Endothelial cell (in vitro differentiated cells): ENCODE measurements at places on chromosomes 13 and 19.

DNA sequence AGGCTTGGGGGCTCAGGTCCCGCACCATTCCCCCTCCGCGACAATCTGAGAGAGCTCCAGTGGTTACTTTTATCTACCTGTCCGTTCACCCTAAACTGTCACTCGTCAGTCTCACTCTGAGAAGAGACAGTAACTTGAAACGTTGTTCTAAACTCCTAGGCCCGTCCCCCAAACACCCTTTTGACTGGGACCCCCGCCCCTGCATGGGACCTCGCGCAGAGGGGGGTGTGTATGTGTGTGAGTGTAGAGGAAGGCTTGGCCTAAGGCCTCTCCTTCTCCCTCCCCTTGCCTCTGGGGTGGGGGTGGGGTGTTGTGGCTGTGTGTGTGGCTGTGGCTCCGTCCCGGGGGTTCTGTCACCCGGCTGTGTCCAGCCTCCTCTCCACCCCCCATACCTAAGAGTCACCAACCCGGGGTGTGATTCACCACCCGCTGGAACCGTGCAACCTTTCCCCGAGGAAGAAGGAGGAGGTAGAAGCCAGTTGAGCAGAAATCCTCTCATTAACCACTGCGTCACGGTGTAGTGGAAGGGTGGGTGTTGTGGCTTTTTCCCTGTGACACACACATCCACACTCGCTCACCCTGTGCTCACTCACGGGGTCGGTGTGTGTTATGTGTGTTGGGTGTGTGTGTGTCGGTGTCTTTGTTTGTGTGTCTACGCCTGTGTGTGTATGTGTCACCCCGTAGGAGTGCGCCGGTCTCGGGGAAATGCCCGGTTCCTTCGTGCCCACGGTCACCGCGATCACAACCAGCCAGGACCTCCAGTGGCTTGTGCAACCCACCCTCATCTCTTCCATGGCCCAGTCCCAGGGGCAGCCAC, 2.4 kb downstream of the FOSB start:
- H3K36me3 ChIP-seq: peaks cover 25% of the 10 kb centered on the region
- peak overlapping the region; percentile 91 for H3K27ac ChIP-seq
- peaks cover 69% of the 10 kb centered on the region for H3K27me3 ChIP-seq
- no peak for DNase-seq
- peaks cover 34% of the 10 kb centered on the region for H3K4me1 ChIP-seq

DNA sequence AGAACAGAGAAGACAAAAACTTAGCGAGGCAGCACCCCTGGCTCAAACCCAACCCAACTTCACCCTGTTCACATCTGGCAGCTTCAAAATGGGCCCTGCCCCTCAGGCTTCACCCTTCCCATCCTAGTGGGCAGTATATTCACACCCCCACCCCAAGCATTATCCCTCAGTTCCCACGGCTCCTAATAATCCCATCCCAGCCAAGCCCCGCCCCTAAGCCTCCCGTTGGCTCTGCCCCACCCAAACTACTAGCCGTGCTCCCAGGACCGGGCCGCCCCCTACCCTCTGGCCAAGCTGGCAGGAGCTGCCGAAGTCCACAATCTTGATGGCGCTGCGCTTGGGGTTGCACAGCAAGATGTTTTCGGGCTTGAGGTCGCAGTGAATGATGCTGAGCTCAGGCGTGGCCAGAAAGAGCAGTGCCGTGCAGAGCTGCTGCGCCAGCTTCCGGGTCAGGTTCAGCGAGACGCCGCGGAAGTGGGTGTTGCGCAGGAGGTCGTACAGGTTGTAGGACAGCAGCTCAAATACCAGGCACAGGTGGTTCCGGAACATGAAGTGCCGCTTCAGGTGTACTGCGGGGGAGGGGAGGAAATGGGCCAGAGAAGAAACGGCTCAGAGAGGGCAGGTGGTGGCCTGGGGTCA, 5.8 kb downstream of the DYRK1B start:
- H3K4me3 ChIP-seq: peak overlapping the region; percentile 28
- H3K36me3 ChIP-seq: peaks cover 36% of the 10 kb centered on the region
- peaks cover 12% of the 10 kb centered on the region for H3K4me1 ChIP-seq
- peaks cover 17% of the 10 kb centered on the region for H3K27me3 ChIP-seq

GRCh38 chr13:35198613-35199200, 256.6 kb downstream of the NBEA start:
- no peaks in the 10 kb centered on the region for H3K4me1 ChIP-seq
- H3K27me3 ChIP-seq: no peaks in the 10 kb centered on the region
- H3K27ac ChIP-seq: no peak overlapping the region
- DNase-seq: no peak

GRCh38 chr19:15631817-15632216, 8.9 kb upstream of the CYP4F3 start:
- H3K27me3 ChIP-seq: peaks cover 3% of the 10 kb centered on the region
- no peak overlapping the region for H3K4me3 ChIP-seq
- peaks cover 8% of the 10 kb centered on the region for H3K36me3 ChIP-seq
- DNase-seq: no peak
- no peaks in the 10 kb centered on the region for H3K4me1 ChIP-seq
- H3K27ac ChIP-seq: no peak overlapping the region

DNA sequence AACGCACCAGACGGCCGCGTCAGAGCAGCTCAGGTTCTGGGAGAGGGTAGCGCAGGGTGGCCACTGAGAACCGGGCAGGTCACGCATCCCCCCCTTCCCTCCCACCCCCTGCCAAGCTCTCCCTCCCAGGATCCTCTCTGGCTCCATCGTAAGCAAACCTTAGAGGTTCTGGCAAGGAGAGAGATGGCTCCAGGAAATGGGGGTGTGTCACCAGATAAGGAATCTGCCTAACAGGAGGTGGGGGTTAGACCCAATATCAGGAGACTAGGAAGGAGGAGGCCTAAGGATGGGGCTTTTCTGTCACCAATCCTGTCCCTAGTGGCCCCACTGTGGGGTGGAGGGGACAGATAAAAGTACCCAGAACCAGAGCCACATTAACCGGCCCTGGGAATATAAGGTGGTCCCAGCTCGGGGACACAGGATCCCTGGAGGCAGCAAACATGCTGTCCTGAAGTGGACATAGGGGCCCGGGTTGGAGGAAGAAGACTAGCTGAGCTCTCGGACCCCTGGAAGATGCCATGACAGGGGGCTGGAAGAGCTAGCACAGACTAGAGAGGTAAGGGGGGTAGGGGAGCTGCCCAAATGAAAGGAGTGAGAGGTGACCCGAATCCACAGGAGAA, 1.9 kb downstream of the PPP1R12C start:
- peaks cover 14% of the 10 kb centered on the region for H3K36me3 ChIP-seq
- peaks cover 29% of the 10 kb centered on the region for H3K27me3 ChIP-seq
- DNase-seq: no peak

DNA sequence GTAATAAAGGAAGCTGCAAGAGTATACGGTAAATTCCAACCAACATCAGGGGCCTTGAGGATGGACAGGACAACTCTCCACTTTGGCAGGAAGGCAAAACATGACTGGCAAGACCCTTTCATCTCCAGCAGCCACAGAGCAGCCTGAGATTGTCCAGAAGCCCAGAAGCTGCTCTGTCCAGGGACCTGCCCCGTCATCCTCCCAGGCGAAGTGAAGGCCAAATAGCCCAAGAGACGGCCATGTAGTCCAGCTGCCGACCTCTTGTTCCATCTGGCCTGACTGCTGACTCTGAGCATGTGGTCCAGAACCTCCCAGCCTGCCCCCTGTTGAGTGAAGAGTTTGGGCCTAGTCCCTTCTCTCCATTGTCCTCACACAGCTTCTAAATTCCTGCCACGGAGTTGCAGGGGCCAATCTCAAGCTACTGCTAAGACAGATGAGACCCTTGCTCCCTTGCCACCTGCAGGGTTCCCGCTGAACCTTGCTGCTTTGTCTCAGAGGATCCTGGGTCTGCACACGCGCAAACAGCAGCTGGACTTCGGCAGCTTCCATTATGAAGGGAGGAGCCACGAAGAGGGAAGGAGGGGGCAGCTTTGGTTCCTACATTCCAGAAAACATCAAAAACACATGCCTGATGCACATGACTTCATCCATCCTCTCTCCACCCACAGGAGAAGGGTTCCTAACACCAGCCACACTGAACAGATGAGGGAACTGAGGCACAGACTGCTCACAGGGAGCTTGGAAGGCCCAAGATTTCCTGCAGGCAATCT, 196.9 kb downstream of the KATNAL1 start:
- H3K27ac ChIP-seq: peak overlapping the region; percentile 36
- peaks cover 40% of the 10 kb centered on the region for H3K4me1 ChIP-seq
- peaks cover 5% of the 10 kb centered on the region for H3K27me3 ChIP-seq
- DNase-seq: no peak
- no peaks in the 10 kb centered on the region for H3K36me3 ChIP-seq

DNA sequence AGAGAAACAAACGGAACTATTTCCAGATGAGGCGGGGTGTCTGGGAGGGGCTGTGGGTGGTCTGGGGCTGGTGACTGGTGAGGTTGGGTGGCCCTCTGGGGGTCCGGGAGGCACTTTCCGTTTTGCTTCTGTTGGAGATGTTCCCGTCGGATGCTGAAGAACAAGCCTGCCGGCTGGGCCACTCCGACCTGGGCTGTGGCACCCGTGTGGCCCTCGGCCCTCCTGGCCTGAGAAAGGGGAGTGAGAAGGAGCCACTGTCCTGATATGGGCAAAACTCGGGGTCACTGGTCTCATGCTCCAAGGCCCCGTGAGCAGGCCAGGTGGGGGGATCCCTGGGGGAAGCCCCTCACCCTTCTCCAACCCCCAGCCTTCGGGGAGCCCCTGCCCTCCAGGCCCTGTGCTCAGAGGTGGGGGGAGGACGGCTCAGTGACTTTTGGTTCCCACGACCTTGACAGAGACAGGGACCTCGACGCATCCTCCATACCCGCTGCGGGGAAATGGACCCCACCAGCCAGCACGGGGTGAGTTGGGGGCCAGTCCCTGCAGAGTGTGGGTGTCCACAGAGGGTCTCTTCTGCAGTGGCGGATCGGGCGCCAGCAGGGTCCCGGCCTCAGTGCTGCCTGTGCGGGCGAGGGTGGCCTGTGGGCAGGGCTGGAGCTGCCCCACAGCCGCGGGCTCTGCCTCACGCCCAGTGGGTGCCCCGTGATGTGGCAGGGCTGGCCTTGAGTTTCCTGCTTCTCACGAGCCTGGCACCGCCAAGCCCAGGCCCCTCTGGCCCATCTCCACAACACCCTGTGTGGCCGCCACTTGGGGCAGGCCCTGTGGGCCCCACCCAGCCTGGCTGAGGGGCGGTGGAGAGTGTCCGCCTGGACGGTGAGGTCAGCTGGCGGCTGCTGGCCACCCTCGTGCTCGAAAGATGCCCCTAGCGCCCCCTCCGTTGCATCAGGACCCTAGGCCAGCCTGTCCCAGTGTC, 4.4 kb upstream of the TBXA2R start:
- peaks cover 5% of the 10 kb centered on the region for H3K36me3 ChIP-seq
- DNase-seq: no peak
- H3K27me3 ChIP-seq: peaks cover 10% of the 10 kb centered on the region
- H3K27ac ChIP-seq: peak overlapping the region; percentile 20

DNA sequence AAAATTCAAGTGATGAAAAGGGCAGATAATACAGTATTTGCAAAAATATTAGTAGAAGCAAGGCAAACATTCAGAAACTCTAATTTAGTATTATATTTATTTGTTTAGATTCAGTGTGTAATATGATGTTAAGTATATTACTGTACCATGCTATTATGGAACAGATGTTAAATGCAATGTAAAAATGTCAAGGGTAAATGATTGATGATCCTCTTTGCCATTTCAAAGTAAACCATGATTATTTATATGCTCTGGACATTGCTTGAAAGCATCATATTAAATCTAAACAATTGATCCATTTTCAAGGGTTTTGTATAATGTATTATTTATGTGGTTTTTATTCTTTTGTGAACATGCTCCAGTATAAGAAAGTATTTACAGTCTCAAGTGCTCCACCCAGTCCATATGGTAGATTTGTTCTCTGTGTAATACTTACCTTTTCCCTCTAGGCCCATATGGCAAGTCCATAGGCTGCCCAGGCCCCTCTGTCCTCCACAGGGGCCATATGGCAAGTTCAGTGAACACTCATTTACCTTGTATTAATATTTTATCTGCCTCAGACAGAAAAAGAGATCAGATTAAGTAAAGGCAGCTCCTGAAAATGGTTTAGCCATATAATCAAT, 353.5 kb downstream of the DACH1 start:
- no peak for DNase-seq
- H3K27me3 ChIP-seq: no peaks in the 10 kb centered on the region
- H3K4me1 ChIP-seq: no peaks in the 10 kb centered on the region
- no peak overlapping the region for H3K27ac ChIP-seq

- peaks cover 9% of the 10 kb centered on the region for H3K4me1 ChIP-seq
- H3K4me3 ChIP-seq: no peak overlapping the region
- no peak for DNase-seq
- peaks cover 3% of the 10 kb centered on the region for H3K27me3 ChIP-seq
Measured at GRCh38 chr13:32969516-32969941, 46.7 kb upstream of the KL start.

DNA sequence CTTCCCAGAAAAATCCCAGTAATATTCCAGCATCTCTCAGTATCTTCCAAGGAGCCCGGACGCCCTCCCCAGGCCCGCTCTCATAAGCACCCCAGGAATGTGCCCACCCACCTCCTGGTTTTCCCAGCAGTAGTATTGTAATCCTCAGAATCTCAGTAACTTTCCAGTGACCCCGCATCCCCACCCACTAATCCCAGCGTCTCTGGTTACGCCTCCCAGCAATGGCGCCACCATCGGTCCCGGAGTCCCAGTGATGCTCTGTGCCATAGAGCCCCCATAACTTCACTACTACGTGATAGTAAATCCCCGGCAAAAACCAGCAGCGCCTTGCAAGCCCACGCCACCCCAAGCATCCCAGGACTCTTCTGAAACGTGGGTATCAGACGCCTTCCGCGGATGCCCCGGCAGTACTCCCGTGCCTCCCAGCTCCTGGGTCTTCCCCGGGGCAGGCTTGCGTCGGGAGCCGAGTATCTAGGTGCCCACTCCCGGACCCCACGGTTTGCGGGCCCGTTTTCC, 928 bp upstream of the PNPLA6 start:
- peak; percentile 59 for DNase-seq
- peak overlapping the region; percentile 88 for H3K27ac ChIP-seq
- H3K36me3 ChIP-seq: peaks cover 27% of the 10 kb centered on the region
- H3K4me3 ChIP-seq: peak overlapping the region; percentile 97
- H3K27me3 ChIP-seq: peaks cover 4% of the 10 kb centered on the region
- H3K4me1 ChIP-seq: peaks cover 4% of the 10 kb centered on the region

DNA sequence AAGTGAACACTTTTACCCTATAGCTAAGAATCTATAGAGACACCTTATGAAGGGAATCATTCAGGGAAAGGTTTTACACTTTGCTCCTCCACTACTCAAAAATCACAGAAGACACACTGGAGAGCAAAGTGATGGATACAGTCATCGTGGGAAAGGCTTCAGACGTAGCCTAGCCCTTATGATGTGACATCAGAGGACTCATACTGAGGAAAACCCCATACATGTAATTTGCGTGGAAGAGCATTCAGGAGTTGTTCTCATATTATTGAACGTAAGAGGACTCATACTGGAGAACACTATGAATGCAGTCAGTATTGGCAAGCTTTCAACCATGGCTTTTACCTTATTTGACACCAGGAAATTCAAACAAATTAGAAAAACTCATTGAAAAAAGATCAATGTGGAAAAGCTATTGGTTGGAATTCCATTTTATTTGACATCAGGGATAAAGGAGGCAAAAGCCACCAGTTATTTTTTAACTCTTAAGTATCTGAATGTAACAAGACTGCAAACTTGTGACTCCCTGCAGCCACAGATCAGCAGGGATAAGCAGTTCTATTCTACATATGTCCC, 16.1 kb upstream of the ZNF274 start:
- no peak for DNase-seq
- no peak overlapping the region for H3K4me3 ChIP-seq
- no peaks in the 10 kb centered on the region for H3K4me1 ChIP-seq
- peaks cover 20% of the 10 kb centered on the region for H3K36me3 ChIP-seq
- no peak overlapping the region for H3K27ac ChIP-seq
- H3K27me3 ChIP-seq: no peaks in the 10 kb centered on the region

GRCh38 chr19:2260341-2260805, 4.2 kb upstream of the JSRP1 start:
- H3K4me3 ChIP-seq: no peak overlapping the region
- peaks cover 4% of the 10 kb centered on the region for H3K27me3 ChIP-seq
- DNase-seq: no peak
- H3K4me1 ChIP-seq: no peaks in the 10 kb centered on the region
